ENCODE measurements at places on chromosomes 12 and 14.

- no peak for DNase-seq
Measured at GRCh38 chr12:12147111-12147510, 76.4 kb downstream of the BCL2L14 start.

GRCh38 chr12:65497660-65498059 lies 219.2 kb downstream of the MSRB3 start:
- no peak for DNase-seq

DNA sequence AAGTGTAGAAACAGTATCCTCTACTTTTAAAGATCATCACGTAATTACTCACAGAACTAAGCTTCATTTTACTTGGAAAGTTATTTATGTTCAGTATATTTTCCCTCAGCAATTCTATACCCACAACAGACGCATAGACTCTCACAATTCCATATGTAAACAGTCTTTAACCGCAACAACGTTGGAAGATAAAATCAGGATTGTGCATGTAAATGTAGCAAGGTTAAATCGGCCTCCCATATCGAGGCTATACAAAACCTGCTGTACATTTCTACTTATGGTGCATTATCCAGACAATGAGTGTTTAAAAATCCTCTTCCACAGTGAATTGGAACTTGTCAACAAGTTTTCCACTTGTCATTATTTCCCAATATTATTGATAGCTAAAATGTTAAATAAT lies 581.1 kb downstream of the SLC16A7 start:
- no peak for DNase-seq

DNA sequence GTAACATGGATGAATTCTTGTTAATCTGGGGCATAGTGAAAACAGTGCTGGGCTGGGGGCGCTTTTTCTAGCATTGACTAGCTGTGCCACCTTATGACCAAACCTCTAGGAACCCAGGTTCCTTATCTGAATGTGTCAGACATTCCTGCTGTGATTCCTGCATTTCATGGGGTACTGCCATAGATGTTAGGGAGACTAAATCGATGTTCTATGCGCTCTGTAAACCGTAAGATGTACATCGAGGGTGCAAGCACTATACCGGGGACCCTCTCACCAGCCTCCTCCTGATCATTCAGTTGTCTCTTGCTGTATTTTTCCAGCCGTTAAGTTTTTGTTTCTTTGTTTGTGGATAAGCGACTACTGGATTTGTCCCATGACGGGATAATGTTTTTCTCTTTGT lies 170.9 kb upstream of the PARP11 start:
- DNase-seq = no peak

DNA sequence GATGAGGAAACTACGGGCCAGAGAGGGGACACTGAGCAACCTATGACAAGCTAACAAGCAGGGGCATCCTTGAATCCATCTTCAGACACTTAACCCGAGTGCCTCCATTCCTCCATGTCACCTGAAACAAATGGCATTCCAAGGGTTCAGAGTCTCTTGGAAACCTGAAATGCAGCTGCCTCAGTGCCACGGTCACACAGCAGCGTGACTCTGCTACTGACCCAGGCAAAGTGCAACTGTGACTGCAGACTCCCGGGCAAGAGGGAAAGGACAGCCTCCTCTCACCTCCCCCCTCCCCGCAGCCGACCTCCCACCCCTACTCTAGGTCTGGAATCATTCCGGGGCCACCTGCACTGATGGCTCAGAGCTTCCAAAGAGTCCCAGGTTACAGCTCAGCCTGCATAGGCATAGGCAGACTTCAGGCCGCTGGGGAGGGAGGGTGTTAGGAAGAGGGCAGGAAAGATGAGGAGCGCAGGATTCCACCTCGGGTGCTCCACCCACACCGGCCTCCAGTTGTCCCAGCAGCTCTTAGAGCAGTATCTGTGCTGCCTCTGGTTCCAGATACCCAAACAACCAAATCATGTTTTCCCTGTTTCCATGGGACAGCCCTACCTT lies 53.2 kb downstream of the KCNK10 start:
- DNase-seq = no peak

DNA sequence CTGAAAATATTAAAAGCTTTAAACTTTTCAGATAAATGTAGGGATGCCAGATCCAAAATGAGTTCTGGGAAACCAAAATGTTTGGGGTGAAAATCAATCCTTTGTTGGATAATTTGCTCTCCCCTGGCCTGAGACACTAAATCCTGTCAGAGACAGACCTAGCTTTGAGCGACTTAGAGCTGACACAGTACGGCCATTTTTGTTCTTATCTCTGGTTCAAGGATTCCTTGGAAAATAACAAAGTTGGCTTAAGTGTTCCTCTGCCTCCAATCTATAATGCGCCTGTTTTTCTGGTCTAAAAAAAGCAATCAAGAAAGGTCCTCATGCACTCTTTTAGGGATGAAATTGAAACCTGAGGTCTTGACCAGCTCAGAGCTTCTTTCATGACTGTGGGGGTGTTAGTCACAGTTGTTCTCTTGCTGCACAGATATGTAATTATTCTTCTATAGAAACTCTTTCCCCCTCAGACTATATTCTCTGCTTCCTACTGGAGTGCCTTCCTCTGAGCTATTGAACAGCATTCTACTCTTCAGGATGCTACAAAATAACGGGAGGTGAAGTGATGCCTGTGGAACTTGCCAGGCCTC lies 52.3 kb upstream of the EGLN3 start:
- no peak for DNase-seq

- no peak for DNase-seq
Measured at GRCh38 chr12:3564861-3565260, 73.9 kb downstream of the PRMT8 start.

DNA sequence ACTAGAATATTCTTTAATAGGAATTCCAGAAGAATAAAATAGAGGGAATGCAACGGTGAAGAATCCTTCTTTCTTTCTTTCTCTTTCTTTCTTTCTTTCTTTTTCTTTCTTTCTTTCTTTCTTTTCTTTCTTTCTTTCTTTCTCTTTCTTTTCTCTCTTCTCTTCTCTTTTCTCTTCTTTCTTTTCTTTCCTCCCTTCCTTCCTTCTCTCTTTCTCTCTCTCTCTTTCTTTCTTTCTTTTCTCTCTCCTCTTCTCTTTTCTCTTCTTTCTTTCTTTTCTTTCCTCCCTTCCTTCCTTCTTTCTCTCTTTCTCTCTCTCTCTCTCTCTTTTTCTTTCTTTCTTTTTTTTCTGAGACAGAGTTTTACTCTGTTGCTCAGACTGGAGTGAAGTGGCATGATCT lies 160.8 kb upstream of the PRICKLE1 start:
- no peak for DNase-seq

GRCh38 chr12:5915511-5915910 lies 29.5 kb downstream of the ANO2 start:
- no peak for DNase-seq

DNA sequence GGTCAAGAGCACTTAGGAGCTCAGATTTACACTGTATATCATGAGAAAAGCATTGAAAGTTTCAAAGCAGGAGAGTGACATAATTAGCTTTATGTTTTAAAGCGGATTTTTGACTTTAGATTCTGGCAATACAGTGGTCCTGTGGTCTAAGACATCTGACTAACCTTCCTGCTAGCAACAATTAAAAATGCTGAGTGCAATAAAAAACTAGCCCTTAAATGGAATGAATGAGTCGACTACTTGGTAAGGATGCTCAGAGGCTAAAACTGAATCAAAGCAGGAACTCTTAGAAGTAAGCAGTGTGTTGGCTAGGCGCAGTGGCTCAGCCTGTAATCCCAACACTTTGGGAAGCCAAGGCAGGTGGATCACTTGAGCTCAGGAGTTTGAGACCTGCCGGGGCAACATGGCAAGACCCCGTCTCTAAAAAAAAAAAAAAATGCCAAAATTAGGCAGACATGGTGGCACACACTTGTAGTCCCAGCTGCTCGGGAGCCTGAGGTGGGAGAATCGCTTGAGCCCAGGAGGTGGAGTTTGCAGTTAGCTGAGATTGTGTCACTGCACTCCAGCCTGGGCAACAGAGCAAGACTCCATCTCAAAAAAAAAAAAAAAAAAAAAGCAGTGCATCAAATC lies 18.9 kb downstream of the BICD1 start:
- no peak for DNase-seq

- DNase-seq = no peak
Measured at GRCh38 chr12:121613462-121613861, 12.9 kb upstream of the ORAI1 start.

DNA sequence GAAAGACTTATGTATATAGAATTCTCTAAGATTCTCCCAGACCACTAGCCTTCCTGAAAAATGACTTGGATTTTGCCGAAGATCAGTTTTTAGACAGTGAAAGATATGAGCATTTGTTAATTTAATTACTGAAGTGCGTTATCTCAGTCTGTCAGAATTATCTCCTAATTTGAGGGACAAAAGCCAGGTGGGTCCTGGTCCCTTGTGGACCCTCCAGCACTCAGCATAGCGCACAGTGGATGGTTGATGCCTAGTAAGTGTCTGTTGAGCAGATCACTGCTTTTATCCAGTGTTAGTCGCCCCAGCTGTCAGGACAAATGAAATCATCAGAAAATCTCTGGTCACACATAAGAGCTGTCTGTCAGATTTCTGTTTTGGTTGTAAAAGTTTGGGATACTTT lies 80.4 kb downstream of the EML1 start:
- DNase-seq = no peak

DNA sequence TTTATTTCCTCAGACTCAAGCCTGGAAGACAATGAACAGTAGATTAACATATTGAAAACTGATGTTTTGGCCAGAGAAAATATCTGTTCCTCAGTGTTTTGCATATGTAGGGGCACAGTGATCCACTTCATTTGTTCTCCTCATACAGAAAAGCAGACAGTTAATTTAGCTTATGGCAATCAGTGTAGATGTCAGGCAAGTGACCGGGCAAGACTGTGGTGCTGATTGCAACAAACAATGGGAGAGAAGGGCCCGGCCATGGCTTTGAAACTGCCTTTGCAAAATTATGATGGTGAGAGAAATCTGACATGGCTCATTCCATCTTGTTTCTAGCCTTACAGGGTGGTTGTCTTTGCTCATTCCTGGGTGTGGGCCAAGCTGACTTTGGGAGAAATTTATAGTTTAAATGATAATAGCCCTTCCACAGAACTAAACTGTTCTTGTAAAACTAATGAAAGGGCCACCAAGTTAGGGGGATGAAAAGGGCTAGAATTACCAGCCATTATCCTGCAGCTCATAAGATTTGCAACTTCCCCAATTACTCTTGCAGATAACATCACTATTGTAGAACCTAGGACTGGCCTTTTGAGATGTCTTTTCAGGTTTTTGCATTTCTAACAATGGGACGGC lies 220.3 kb downstream of the KTN1 start:
- no peak for DNase-seq

GRCh38 chr12:45878630-45879255 lies 111.6 kb downstream of the SCAF11 start:
- no peak for DNase-seq

DNA sequence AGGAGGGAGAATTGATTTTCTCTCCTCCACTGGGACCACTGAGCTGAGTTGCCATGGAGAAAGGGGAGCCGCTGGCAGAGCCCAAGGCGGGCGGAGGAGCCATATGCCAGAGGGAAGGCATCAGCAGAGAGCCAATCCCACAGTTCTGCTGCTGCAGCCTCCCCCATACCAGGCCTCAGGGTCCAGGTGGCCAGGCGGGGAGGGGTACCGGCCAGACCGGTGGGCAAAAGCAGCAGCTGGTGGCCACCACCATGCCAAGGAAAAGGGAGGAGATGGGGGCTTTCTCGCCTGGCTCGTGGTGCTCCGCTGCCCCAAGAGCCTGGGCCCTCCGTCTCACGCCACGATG lies 72.8 kb downstream of the PITPNM2 start:
- DNase-seq = peak; percentile 39

DNA sequence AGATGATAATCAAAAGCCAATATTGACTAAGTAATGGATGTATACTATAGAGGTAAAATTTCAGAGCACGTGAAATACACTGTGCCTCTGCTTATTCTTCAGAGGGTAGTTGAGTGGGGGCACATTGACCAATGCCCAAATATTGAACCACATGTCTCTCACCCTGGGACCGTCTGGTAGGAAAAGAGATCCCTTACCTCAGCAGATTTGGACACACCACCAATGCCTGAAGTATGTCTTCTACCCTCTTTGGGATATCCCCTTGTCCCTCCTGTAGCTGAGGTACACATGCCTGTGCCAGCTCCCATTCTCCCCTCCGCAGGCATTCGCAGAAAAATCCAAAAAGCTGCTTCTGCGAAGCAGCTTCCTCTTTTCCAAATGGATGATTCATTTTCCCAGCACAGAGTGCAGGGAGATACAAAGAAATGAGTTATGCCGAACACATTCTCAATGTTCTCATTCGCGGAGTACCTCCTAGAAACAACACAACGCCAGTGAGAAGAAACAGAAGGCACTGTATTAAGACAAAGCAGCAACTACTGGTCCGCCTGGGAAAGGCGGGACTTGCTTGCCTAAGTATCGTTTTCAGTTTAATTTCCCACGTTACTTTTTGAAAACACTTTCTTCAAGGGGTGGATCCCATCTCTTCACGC lies 691 bp downstream of the ZFYVE26 start:
- no peak for DNase-seq

- DNase-seq = no peak
Measured at GRCh38 chr14:68873376-68873775, 80.5 kb upstream of the ZFP36L1 start.

DNA sequence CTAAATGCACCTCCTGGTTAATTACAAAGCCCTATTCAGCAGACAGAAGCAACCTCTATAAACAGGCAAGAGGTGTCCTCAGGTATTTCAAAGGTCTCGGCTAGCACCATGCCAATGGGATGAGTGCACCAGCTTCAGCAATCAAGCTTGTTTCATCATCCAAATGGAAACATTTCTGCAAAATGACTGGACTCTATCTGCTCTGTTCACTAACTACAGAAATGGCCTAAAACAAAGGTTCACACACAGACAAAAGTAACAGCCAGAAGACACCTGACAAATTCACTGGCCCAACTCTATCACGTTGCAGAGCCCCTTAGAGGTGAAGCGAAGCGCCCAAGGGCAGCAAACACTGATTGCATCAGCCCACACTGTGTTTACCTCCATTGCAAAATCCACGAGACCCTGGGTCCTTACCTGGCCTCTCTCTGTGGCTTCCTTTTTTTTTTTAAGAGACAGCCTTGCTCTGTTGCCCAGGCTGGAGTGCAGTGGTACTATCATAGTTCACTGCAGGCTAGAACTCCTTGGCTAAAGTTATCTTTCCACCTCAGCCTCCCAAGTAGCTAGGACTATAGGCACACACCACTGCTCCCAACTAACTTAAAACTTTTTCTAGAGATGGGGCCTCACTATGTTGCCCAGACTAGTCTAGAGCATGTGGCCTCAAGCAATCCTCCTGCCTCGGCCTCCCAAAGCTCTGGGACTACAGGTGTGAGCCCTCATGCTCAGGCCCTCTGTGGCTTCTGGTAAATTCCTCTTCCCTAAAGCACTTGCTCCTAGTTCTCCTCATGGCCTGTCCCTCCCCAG lies 8.5 kb upstream of the SYNE3 start:
- no peak for DNase-seq

- no peak for DNase-seq
Measured at GRCh38 chr12:15534874-15535273, 212.6 kb downstream of the PTPRO start.

GRCh38 chr14:81567302-81567701 lies 33.6 kb upstream of the SEL1L start:
- no peak for DNase-seq

DNA sequence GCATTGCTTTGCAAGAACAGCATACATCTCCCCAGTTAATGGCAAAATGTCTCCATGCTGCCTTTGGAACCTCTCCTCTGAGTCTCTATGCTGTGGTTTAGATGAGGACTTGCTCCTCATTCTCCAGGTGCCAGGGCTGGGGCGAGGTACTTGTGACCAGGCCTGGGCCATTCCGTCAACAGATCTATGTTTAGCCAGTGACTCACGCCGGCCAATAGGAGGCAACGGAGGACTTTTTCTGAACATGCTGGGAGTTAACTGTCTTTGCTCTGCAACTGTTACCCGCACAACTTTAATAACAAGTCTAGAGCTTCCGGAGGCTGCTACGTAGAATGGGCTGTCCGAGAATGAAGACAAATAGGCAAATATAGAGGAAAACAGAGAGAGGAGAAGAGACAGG lies 214.2 kb downstream of the GLT1D1 start:
- DNase-seq = no peak

All from 8988T (cell line).